ENCODE measurements at places on chromosomes 2 and 18.

DNA sequence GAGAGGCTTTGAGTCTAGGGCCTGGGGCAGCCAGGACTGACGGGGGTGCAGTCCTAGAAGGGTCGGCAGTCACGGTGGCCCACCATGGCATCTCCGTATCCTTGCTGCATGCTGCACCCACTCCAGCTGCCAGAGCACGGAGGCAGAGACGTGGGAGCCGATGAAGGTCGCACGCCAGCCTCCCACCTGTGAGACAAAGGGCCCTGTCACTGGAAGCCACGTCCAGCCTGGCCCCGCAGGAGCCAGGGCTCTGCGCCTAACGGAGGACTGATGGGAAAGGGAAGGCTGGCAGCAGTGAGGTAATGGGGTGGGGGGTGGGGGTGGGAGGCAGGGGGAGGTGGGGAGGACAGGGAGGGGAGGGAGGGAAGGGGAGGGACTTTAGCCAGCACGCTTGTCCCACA lies 21.9 kb downstream of the ITM2C start:
- DNase-seq = no peak

DNA sequence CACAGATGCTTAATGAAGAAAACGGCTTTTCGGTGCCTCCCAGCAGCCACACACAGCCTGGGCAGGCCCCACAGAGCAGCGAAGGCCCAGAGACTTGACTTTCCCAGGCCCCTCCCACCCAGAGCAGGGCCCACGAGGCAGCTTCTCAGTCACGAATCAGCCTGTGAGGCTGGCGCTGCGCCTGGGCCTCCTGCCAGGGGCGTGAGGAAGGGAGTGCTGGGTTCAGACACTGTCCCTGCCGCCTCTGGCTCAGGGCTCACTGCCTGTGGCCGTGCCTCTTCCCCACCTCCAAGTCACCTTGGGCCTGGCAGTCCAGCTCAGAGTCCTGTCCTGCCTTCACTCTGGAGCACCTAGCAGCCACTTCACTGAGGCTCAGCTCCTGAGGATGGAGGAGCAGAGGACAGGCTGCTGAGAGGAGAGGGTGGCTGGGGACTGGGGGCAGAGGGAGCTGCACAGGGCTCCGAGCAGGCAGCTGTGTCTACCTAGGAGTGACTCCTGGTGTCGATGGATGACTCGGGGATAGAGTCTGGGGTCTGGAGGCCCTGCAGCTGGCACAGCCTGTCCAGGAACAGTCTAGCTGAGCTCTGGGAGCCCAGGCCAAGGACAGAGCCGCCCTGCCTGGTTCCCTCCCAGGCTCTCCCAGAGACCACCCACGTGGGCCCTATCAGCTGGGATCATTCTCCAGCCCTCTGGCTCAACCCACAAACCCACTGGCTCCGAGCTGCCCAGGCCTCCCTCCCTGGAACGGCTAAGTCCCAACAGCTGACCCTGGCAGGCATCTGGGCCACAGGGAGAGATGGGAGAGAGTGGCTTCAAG lies 36.4 kb upstream of the FOSL2 start:
- DNase-seq = peak; percentile 94

DNA sequence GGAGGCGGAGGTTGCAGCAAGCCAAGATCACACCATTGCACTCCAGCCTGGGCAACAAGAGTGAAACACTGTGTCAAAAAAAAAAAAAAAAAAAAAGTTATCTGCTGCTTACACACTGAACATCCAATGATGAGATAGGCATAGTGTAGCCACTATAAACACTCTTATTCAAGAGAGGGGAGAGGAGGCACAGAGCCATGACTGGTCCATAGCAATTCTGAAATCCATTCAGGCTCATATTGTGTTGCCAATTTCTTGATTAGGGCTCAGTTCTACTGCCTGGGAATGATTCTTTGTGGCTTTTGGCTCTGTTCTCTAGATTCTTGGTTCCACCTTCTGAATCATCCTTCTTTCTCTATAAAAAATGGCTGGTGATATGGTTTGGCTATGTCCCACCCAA lies 136.1 kb downstream of the ZFP36L2 start:
- DNase-seq = no peak

- no peak for DNase-seq
Observed at GRCh38 chr18:37453752-37454151, 111.8 kb downstream of the CELF4 start.

DNA sequence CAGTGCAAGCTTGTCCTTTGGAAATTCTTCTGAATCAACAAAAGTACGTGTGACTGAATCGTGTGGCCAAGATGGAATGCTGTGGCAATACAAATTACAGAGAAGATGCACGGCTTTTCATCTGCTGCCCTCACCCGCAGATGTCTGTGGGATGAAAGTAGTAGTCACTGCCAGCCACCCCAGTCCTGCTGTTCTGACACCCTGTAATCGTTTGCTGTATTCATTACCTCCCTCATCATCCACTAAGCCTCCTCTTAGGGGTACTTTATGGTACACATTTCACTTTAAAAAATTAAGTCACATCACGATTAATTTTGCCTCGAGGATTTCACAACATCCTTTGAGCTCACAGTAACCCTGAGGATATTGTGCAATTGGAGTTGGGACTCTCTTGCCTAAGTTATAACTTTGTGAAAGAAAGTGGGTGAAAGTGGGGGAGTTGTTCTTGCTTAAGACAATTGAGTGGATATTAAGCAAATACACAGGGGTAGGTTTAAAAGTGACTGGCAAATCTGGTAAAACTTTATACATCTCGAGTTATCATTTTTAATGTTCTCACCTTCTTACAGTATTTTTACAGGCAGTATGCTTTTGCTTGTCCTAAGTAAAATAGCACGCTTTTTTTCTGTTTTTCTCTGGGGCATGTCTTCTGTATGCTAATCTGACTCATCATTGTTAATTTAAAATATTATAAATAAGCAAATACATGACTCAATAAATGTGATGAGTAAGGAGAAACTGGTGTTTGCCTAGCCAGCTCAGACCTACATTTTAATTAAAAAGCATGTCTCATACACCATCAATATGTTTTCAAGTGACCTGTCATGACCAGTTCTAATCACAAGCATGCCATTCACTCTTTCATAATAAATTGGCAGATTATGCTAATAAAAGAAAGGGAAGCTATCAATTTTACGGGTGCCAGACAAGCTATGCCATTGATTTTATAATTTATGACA lies 680.9 kb downstream of the IRS1 start:
- peak; percentile 97 for DNase-seq

DNA sequence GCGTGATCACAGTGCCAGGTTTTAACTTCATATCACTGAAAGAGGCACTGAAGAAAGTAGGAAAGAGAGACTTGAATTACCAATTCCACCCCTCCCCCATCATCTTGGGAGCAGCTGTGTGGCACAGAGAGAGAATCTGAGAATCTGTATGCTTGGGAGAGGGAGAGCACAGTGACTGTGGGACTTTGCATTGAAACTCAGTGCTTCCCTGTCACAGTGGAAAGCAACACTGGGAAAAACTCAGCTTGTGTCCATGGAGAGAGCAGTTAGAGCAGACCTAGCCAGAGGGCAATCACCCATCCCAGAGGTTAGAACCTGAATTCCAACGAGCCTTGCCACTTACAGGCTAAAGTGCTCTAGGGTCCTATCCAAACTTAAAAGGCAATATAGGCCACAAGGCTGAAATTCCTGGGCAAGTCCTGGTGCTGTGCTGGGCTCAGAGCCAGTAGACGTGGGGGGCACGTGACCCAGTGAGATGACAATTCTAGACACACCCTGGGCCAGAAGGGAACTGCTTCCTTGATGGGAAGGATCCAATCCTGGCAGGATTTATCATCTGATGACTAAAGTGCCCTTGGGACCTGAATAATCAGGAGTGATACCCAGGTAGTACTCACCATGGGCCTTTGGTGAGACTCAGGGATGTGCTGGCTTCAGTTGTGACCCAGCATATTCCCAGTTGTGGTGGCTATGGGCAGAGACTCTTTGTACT lies 15.5 kb upstream of the ABCB11 start:
- no peak for DNase-seq

Data from adipocyte (in vitro differentiated cells).